ENCODE measurements at places on chromosomes 12 and 14.

GRCh38 chr12:95701275-95701674 lies 89.3 kb downstream of the NTN4 start:
- no peak for DNase-seq

GRCh38 chr12:121717041-121717699 lies 4.6 kb downstream of the TMEM120B start:
- peak; percentile 10 for DNase-seq

- DNase-seq, result no peak
Measured at GRCh38 chr12:118727979-118728366, 253.4 kb upstream of the SRRM4 start.

GRCh38 chr12:80551897-80552296 lies 107.9 kb downstream of the PTPRQ start:
- DNase-seq, result peak; percentile 72

DNA sequence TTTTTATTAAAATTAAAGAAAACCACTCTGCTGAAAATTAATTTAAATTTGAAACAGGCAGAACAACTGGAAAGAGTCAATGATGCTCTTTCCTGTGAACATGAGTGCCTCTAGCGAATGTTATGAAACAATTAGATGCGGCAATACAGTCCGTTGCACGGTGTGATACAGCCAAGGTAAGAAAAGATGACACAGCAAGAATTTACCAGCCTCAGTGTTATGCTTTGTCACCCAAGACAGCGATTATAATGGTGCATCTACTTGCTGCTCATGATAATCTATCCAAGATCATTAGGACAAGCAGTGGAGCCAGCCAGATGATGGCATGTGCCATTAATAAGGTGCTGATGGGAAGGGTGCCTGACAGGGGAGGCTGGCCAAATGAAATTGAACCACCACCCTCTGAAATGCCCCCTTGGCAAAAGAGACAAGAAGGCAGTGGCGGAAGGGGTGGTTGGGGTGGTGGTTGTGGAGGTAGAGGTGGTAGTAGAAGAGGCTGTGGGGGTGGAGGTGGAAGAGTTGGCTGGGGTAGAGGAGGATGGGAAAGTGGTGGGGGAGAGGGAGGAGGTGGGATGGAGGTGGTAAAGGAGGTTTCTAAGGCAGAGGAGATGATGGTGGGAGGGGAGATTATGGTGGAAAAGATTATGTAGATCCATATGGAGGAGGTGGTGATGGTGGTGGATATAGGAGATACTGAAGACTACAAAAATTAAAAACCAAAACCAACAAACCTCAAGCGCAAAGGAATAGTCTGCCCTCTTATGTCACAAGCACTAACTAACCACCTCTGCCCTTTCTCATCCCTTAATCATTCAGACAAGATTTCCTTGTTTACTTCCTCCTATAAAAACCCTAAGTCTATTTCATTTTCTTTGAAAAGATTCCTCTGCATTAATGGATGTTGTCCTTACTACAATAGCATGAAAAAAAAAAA lies 4.0 kb upstream of the RESF1 start:
- DNase-seq, result no peak

GRCh38 chr12:101862245-101862644 lies 15.1 kb upstream of the DRAM1 start:
- no peak for DNase-seq

DNA sequence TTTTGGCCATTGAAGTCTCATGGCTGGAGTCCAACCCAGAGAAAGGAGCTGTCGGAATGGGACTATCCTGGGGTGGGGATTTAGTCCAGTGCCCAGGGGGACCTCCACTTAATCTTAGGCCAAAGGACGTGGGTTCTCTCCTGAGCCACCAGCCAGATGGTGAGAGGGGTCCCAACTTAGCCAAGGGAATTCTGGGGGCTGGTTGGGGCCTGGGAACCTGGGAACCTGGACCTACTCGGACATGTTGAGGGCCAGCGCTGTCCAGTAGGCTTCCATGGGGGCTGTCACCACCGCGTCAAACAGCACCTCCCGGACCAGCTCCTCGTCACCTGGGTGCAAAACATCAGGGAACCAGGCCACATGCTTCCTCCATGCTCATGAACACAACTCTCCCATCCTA lies 33.4 kb downstream of the LRTM2 start:
- DNase-seq, result no peak
